DMS53 (cell line): ENCODE measurements at places on chromosomes 5 and 9.
A peak's percentile ranks its signal among the peaks of the same experiment; 100 is the strongest.

DNA sequence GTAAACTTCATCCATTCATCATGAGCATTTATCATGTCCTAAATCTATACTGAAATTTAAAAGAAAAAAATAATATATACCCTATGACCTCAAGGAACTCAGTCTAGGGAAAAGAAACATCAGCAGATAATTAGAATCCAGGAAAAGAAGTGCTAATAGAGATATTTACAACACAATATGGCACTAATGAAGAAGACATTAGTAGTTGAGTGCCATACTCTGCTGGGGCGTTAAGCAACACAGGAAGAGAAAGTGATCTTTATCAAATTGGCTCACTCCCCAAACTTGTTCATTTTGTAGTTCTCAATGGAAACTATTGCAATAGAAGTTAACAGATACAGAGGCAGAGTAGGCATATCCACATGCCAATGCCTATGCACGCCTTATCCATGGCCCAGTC lies 27.5 kb downstream of the GABRA6 start:
- DNase-seq: no peak

GRCh38 chr5:22044229-22044628 lies 808.9 kb downstream of the CDH12 start:
- no peak for DNase-seq

GRCh38 chr5:115841382-115842088 lies at the start of the genes AP3S1 and ATG12:
Gene AP3S1 (plus strand): TSS chr5:115841935. CDS start chr5:115842038, 103 bp downstream.
Gene ATG12 (minus strand): TSS chr5:115841565. CDS start chr5:115841552, 13 bp downstream.
- DNase-seq: peak; percentile 96

- no peak for DNase-seq
Observed at GRCh38 chr9:33082538-33083326, 6.3 kb upstream of the SMU1 start.

- no peak for DNase-seq
Observed at GRCh38 chr5:118193194-118193905, 795.0 kb downstream of the DTWD2 start.

GRCh38 chr9:36486329-36486932 lies 86.3 kb upstream of the MELK start:
- DNase-seq: peak; percentile 33

DNA sequence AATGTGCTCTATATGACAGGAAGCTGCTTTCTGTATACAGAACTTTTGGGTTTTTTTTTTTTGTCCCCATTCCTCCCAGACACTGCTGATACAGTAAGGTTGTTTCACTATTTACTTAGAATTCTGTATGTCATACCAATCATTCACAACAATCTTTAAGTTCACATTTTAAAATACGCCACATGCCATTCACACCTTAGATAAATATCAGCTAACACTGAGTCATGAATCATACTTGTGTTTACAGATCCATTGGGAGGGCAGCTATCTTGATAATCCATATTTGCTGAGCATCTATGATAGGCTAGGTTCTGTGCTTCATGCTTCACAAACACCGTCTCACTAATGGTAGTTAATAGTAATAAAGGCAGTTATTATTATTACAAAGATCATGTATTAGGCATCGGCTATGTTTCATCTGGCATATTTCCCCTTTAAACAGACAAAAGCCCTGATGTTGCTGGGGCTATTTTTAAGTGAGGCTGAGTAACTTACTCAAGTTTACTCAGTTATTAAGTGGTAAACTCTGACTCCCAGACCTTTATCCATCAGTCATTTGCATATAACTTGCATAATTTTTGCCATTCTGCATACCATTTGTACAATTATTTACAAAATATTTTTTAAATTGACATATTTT lies 152.2 kb upstream of the HMHB1 start:
- DNase-seq: peak; percentile 82

- no peak for DNase-seq
Observed at GRCh38 chr9:116271991-116272390, 118.4 kb downstream of the PAPPA start.

DNA sequence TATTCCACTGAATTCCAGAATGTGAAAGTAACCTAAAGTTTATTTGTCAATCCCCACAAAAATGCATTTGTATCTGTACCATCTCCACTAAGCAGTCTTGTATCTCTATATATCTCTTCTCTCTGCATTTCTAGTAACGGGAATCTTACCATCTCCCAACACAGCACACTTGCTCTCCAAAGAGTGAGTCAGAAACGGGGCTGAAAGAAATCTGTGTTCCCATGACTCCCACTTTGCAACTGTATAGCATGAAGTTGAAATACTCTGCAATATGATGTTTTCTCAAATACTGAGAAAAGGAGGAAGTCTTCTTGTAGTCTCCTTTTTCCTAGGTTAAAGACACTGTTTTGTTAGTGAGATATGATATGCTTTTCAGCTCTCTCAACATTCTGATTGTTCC lies 848.8 kb upstream of the ACO1 start:
- no peak for DNase-seq
